Urinary bladder (tissue), 4 donors: ENCODE measurements at places on chromosomes 1 and 21.

GRCh38 chr1:193685986-193686385 is 499.6 kb upstream of the B3GALT2 start:
- DNase-seq: no peak

- DNase-seq: no peak
These were observed 16.4 kb downstream of the PBX1 start for GRCh38 chr1:164575356-164575886.

GRCh38 chr1:7470904-7471638 is 300.0 kb upstream of the VAMP3 start:
- no peak for DNase-seq

DNA sequence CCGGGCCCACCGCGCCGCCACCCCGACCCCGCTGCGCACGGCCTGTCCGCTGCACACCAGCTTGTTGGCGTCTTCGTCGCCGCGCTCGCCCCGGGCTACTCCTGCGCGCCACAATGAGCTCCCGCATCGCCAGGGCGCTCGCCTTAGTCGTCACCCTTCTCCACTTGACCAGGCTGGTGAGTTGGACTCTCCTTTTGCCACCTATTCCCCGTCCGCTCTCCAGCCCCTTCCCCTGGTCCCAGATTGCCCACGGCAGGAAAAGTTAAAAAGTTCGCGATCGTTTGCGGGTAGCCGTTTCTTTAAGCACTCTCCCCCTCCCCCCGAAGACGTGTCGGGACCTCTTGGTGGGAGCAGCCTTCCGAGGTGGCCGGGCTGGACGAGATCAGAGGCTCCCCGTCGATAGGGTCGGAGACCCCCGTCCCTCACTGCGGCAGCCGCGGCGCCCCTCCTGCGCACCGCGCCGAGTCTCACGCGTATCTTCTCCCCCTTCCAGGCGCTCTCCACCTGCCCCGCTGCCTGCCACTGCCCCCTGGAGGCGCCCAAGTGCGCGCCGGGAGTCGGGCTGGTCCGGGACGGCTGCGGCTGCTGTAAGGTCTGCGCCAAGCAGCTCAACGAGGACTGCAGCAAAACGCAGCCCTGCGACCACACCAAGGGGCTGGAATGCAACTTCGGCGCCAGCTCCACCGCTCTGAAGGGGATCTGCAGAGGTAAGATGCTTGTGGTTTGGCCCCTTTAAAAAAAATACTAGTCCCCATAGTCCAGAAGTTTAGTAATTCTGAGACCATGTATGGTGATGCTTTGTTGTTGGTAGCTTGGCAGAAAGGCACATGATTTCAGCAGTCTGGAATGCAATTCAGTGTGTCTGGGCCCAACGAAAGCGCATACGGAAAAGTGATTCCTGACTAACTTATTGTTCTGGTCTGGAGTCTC is 576 bp downstream of the CCN1 start:
- no peak for DNase-seq

DNA sequence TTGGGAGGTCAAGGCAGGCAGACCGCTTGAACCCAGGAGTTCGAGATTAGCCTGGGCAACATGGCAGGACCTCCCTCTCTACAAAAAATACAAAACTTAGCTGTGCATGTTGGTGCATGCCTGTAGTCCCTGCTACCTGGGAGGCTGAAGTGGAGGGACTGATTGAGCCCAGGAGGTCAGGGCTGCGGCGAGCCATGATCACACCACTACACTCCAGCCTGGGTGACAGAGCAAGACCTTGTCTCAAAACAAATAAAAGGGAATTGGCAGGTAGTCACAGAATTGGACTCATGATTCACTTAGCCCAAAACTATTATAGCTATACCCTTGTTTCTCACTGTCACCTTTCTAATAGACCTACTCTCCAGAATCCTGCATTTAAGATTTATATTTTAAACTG is 5.5 kb downstream of the TADA1 start:
- DNase-seq: no peak
